ENCODE measurements at places on chromosomes 5 and 9. TPM values are rescaled to one million over a fixed set of nuclear protein-coding genes. Genes with fewer than 3 reads are reported as not detected.

Gene PCDHB3
- 3.7 TPM for polyA plus RNA-seq

Gene CCL21
- polyA plus RNA-seq: not detected

Gene CA9
- not detected for polyA plus RNA-seq

Gene NRARP
- not detected for polyA plus RNA-seq

Gene ITGA2
- 0.05 TPM for polyA plus RNA-seq

Gene PDE6A
- polyA plus RNA-seq: not detected

Gene ACSL6
- polyA plus RNA-seq: 90.7 TPM

Measured in Purkinje cell (primary cell).